Right renal cortex interstitium (tissue), 3 donors: ENCODE measurements at places on chromosomes 6 and 20.

DNA sequence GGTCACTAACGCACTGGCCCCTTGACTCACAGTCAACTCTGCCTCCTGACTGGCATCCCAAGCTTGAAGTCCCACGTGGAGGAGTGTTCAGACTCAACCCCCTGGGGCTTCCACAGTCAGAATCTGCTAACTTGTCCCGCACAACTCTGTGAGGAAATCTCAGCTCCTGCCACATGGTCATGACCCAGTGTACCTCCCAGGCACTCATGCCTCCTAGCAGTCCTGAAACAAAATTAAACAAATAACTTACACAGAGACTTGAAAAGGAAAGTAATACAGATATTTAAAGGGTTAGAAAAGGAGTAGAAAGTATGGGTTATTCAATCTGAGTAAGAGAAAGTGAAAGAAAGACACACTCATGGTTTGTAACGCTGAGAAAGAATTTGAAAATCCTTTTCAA, 134.9 kb downstream of the GMDS start:
- no peak for DNase-seq

- DNase-seq = no peak
These were observed 13.9 kb downstream of the SIRPA start for GRCh38 chr20:1909097-1909496.

- no peak for DNase-seq
These were observed 40.8 kb upstream of the TMEM244 start for GRCh38 chr6:129901910-129902309.

DNA sequence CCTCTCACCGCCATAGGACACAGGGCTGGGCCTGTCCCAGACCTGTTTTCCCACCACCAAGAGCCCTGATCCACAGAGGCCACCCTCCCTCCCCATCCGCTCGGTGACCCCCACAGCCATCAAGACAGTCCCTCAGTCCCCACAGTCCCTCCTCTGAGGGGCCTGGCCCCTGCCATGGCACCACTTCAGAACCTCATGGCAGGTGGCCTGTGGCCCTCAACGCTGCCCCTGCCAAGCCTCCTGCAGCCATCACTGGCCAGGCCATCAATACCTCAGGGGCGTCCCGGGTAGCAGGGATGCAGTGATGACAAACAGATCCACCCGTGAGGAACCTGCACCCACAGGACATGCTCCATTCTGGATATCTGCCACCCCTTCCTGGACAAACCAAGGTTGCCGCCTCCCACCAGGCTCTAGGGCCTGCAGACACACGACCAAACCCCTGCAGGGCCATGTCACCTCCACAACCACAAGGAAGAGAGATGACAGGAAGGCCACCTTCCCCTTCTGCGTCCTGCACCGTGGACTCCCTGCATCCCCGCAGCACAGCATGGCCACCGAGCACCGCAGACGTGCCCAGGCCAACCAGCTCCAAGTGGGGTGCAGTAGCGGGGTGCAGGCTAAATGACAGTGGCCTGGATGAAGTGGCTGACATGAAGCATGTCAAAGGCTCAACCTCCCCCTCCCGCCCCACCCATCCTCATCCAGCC, 14.0 kb downstream of the TAF4 start:
- DNase-seq = no peak

DNA sequence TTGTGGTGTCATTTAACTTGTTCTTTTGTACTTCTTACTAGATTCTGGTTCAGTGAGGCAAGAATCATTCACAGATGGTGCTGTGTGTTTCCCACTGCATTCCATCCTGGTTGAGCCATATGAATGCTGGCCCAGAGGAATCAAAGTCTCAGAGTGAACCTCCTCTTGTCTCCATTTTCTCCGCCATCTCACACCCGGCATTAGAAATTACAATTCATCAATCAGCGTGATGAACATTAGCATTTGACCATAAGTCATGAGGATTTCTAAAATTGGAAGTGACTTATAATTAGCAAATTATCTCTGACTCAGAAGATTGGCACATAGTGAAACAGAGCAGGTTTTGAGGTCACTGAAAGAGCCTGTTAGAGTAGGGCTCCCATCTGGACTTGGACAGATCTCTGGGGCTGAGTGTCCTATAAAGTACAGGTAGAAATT, 25.2 kb downstream of the TNFAIP3 start:
- no peak for DNase-seq

- DNase-seq = no peak
These were observed 18.8 kb upstream of the EZR start for GRCh38 chr6:158837684-158838625.

GRCh38 chr20:63085151-63085861, 78.5 kb upstream of the BHLHE23 start:
- DNase-seq = no peak

GRCh38 chr6:56729719-56730118, 87.0 kb upstream of the DST start:
- no peak for DNase-seq

DNA sequence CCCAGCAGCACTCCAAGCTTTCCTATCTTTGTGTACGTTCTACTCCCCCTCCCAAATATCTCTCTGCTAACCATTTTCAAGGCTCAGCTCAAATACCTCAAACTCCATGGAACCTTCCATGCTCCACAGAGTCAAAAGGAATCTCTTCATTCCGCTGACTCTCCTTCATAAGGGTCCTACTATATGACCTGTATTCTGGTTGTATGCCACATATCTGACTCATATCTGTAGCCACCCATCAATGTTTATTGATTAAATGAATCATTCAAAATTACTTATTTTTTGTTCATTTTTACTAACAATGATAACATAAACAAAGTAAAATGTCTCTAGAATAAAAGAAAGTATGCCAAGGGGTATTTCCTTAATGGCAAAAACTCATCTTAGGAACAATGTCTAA, 123.2 kb downstream of the ARHGAP18 start:
- DNase-seq = no peak
